ENCODE measurements at places on chromosomes 2 and 18. TPM values are rescaled to one million over a fixed set of nuclear protein-coding genes. Genes with fewer than 3 reads are reported as not detected.

The C2orf80 gene
- not detected for polyA plus RNA-seq

The STPG4 gene
- 0.16 TPM for polyA plus RNA-seq

The HOXD12 gene
- polyA plus RNA-seq: not detected

The IL1RL1 gene
- polyA plus RNA-seq: 0.16 TPM

The C2orf78 gene
- not detected for polyA plus RNA-seq

The COL6A3 gene
- 253 TPM for polyA plus RNA-seq

The C2orf66 gene
- polyA plus RNA-seq: 0.27 TPM

The TMEFF2 gene
- polyA plus RNA-seq: 39.8 TPM

The IL18RAP gene
- 0.56 TPM for polyA plus RNA-seq

The GRP gene
- polyA plus RNA-seq: 0.43 TPM

The RNF25 gene
- polyA plus RNA-seq: 27.8 TPM

The VRK2 gene
- polyA plus RNA-seq: 15.5 TPM

The SLC9A4 gene
- polyA plus RNA-seq: 0.16 TPM

The G6PC2 gene
- polyA plus RNA-seq: not detected

The FSIP2 gene
- 0.88 TPM for polyA plus RNA-seq

The SIX2 gene
- polyA plus RNA-seq: 11.9 TPM

The ITSN2 gene
- polyA plus RNA-seq: 20.7 TPM

The CLIP4 gene
- 11.6 TPM for polyA plus RNA-seq

The GCA gene
- 12.1 TPM for polyA plus RNA-seq

The FBLN7 gene
- 11.6 TPM for polyA plus RNA-seq

The GALR1 gene
- 0.07 TPM for polyA plus RNA-seq

The PMAIP1 gene
- polyA plus RNA-seq: 31.7 TPM

The SAG gene
- 0.15 TPM for polyA plus RNA-seq

The EMILIN2 gene
- 44.9 TPM for polyA plus RNA-seq

The GALNT14 gene
- polyA plus RNA-seq: 3.3 TPM

The SP5 gene
- 6.2 TPM for polyA plus RNA-seq

The IL36A gene
- not detected for polyA plus RNA-seq

The EHBP1 gene
- 26.7 TPM for polyA plus RNA-seq

The KCNS3 gene
- 10.0 TPM for polyA plus RNA-seq

The AQP12B gene
- polyA plus RNA-seq: 0.68 TPM

All from muscle of back (tissue), 13 donors.